ENCODE measurements at places on chromosomes 1 and 21.

DNA sequence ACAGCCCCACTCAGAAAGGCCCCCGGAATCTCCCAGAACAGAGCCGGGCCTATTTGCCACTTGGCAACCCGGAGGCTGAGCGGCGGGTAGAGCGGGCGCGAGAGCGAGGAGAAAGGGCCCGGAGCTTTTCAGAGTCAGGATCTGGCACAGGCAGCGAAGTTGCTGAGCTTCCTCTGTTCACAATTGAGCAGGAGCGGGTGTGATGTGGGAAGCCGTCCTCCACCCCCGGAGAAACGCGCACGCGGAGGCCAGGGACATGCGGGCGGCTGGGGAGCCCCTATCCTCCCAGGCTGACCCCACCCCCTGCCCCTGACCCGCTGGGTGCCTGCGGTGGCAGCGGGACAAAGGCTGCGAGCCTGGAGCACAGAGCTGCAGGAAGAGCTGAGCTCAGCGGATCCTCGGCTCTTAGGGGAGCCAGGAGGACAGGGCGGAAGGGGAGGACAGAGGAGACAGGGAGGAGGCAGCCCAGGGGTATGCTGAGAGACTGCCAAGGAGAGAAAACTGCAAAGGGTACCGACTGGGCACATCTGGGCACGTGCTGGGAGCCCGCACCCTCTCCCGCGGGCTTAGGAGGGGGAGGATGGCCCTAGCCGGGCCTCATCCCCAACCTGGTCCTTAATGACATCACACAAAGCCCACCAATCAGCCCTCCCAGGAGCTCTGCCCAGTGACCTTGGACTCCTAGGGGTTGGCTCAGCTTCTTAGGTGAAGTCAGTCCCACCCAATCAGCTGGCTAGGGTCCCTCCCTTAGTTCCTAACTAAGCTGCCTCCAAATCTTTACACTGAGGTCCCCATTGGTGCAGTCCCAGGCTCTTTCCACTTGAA lies 9.3 kb downstream of the KIF21B start:
- DNase-seq: no peak

GRCh38 chr1:102967786-102968185 lies 140.5 kb downstream of the COL11A1 start:
- DNase-seq: peak; percentile 3

- DNase-seq: no peak
Measured at GRCh38 chr1:49204720-49205119, 428.0 kb upstream of the BEND5 start.

- no peak for DNase-seq
Measured at GRCh38 chr1:12016182-12016581, 3.1 kb upstream of the MIIP start.

DNA sequence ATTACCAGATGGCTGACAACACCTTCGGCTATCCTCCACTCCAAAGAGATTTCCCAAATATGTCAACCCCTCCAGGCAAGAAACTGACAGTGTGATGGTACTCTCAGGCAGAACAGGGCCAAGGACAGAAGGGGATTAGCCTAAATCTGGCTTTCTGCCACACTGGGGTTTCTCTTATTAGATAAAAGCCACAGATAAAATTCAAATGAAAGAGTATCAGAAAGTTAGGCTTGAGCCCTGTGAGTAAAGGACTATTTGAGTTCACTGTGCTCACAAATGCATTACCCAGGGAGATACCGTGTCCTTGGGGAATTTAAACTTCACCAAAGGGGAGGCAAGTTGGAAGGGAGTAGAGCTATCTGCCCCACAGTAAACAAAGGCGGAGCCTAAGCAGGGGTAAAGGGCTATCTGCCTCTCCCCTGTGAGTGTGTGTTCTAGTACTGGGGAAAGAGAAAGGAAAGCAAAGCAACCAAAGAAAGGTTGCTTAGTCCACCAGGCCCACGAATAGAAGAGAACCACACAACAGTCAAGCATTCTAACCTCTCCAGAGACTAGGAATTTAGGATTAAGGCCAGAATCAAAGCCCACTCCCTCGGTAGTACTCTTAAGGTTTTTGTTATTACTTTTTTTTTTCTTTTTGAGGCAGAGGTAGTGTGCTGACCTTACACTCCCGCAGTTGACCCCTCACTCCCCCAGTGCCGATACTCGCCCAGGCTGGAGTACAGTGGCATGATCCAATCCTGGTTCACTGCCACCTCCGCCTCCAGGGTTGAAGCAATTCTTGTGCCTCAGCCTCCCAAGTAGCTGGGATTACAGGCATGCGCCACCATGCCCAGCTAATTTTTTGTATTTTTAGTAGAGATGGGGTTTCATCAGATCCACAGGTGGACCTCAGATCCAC lies 12.7 kb downstream of the TPM3 start:
- DNase-seq: peak; percentile 44

DNA sequence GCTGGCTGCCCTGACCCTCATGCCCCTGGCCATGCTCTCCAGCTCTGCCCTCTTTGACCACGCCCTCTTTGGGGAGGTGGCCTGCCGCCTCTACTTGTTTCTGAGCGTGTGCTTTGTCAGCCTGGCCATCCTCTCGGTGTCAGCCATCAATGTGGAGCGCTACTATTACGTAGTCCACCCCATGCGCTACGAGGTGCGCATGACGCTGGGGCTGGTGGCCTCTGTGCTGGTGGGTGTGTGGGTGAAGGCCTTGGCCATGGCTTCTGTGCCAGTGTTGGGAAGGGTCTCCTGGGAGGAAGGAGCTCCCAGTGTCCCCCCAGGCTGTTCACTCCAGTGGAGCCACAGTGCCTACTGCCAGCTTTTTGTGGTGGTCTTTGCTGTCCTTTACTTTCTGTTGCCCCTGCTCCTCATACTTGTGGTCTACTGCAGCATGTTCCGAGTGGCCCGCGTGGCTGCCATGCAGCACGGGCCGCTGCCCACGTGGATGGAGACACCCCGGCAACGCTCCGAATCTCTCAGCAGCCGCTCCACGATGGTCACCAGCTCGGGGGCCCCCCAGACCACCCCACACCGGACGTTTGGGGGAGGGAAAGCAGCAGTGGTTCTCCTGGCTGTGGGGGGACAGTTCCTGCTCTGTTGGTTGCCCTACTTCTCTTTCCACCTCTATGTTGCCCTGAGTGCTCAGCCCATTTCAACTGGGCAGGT lies 3.8 kb downstream of the GPR61 start:
- DNase-seq: no peak

GRCh38 chr1:164557270-164557669 lies 1.7 kb upstream of the PBX1 start:
- DNase-seq: no peak

DNA sequence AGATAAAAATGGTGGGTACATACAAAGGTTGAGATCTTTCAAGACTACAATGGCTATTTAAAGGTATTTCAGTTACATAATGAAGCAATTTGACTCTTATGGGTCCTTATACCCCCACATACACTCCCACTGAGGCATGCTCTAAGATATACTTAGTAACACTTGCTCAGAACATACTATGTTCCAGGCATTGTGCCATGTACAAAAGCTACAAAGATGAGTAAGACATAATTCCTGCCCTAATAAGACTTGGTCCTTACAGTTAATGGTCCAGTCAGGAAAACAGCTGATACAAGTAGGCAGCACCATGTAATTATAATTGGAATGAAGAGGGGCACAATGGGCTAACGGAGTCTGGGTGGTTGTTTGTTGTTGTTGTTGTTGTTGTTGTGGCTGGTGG lies 166.7 kb upstream of the BEND5 start:
- peak; percentile 1 for DNase-seq

DNA sequence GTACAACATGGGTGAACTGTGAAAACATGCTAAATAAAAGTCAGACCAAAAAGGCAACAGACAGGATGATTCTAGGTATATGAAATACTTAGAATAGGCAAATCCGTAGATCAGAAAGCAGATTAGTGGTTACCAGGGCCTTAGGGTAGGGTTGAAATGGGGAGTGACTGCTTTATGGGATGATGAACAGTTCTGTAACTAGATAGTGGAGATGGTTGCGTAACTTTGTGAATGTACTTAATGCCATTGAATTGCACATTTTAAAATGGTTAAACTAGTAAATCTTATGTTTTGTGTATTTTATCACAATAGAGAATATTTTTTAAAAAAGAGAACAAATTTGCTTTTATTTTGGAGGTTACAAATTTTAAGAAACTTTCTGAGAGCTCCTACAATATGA lies 17.4 kb downstream of the ZNF326 start:
- DNase-seq: no peak

DNA sequence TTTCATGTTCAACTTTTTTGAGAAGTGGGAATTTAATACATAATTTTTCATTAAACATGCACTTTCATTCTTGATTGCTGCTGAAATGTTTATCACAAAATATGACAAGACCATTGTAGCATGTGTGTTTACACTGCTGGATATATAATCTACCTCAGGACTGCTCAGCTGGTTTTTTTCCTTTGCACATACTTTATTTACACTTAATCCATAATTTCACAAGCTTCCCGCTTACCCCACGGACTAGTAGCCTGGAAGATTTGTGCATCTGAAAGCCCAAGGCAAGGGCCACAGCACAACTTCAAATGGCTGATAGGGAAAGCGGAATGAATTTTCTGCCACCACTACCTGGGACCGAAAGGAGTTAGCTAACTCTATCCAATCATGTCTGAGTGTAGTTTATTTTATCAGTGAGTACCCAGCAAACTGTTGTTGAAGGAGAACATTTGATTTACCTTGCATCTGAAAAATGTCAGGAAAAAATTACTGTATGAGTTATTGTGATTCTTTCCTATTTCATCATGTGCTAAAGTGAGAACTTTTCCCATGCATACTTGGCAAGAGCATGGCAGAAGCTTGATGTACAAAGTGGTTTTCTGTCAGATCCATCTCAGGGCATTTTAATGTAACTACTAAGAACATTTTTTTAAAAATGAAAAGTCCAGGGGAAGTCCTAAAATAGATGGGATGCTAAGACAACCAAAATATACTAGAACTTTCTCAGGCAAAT lies 558.2 kb upstream of the USP24 start:
- DNase-seq: peak; percentile 59

DNA sequence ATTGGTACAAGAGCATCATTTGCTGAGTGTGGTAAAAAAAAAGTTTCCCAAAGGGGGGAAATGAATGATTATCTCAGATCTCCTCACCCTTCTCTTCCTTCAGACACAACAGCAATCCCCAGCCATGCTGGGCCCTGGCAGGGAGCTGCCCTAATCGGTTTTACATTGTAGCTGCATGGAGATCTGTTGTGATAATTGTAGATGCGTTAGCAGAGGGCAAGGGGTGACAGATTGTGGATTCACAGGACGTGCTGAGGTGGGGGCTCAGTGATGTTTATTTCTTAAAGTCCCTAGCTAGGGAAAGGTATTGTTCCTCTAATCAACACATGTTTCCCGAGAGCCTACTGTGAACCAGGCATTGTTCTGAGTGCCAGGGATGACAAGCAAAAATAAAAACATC lies 304.1 kb downstream of the PBX1 start:
- no peak for DNase-seq

- no peak for DNase-seq
Measured at GRCh38 chr21:45556645-45557615, 14.7 kb upstream of the SLC19A1 start.

- DNase-seq: no peak
Measured at GRCh38 chr1:25544243-25544764, 898 bp downstream of the LDLRAP1 start.

DNA sequence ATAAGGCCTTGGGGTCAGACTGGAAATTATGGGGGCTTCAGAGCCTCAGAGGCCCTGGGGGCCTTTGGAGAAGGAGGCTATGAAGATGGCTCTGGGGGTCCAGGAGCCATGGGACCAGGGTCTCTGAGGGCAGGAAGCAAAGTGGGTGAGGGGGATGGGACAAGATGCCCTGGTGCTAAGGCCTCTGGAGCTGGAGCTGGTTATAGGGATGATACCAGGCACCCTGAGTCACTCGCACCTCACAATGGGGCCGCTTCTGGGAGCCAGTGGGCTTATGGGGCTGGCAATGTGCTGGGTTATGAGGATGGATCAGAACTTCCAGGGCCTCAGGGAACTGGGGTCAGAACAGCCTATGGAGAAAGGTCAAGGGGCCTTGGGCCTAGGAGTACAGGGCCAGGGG lies 17.6 kb downstream of the IGFN1 start:
- no peak for DNase-seq

DNA sequence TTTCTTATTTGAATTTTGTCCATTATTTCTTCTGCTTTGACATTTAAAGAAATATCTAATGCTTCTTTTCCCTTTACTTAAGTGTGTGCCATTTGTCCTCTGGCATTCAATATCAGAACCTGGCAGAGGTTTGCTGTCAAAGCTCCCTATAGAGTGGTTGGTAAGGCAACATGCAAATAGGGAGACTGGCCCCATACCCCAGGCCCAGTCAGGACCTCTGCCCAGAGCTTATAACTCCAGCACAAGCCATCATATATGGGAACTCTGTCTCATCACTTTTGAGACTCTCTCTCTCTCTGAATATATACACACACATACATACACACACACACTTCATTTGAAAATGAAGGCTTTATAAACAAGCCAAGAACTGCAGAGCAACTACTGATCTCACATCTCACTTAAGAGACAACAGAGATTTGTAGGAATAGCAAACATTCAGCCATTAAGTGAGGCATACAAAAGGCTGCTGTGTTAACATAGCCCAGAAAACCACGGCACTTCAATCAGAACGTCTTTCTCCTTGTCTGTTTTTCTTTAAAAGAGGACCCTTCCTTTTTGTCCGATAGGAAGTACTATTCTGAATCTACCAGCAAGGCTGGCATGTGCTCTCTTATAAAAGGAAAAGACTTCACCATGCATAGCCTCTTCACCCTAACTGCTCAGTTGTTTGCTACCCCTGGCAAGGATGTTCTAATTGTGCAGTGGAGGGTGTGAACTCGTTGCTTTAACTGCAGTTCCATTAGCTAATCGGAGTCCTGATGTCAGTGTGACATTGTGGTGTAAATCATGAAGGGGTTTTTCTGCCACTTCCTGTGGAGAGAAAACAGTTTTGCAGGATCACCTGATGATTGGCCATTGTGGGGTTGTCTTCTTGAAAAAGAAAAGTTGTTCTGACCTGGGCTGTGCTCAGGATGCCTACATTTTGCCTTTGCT lies 101.7 kb downstream of the NR5A2 start:
- no peak for DNase-seq

GRCh38 chr1:27042670-27043069 lies 30.0 kb upstream of the TENT5B start:
- DNase-seq: no peak

DNA sequence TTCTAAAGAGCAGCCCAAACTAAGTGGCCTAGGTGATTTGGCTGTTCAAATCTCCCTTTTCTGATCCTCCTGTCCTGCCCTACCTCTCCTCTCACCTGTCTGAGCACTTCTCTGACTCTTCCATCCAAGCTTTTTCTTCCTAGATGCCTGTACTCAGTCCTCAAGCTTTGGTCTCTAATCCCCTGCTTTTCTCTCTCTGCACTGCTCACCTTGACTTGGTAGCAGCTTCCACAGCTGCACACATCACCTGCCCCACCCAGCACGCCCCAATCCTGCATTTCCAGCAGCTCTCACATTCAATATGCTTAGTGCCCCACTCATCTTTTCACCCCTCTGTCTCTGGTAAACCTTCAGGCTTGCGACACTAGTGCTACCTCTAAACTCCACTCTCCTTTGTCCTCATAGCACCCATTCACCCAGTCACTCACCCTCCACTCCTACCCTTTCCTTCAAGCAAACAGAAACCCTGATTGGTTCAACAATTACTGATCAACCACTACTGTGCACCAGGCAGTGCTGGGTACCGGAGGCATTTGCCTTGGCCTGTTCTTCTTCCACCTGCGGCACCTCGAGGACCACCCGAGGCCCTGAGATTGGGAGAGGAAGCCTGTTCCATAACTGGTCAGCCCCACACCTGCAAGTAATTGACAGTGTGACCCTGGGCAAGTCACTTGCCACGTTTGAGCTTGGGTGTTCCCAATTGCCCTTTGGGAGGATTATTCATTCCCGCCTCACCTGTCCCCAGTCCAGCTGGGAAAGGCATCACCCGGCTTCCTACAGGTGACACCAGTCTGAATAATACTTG lies 136.1 kb upstream of the EDN2 start:
- DNase-seq: no peak

GRCh38 chr1:111253876-111254275 lies 26.4 kb downstream of the CHI3L2 start:
- DNase-seq: no peak
